AG04449 (cell line): ENCODE measurements at places on chromosomes 13 and 19.

DNA sequence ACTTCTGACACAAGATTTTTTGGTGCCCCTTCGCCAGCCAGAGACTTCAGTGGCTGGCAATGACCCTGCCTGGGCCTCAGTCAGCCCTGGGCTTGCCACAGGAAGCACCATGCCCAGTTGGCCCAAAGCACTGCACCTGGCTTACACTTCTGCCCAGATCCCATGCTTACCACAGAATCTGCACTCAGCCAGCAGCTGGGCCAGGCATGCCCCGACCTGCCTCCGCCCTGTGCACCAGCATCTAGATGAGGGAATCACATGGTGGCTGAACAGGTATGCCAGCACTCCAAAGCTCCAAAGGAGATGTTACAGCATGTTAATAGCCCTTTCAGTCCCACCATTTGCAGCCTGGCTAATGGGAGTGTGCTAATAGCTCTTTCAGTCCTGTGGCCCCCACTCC, 690.9 kb downstream of the SLITRK6 start:
- DNase-seq, result no peak

DNA sequence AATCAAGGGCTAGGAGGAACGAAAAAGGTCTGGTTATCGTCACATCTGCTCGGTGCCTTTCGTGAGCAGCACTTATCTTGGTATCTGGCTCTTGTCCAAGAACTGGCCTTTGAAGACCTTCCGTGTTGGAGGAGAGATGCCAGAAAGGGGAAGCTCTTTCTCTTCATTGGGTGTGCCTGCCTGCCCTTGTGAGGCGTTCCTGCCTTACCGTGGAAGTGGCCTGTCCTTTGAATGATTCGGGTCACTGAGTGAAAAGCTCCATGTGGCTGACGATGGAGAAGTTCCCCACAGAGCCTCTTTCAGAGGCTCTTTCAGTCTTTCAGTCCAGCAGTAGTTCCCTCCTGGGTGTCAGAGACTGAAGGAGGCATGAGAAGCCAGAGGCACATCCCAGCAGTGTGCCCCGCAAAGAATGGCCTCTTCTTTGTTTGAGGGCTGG, 121.5 kb upstream of the SLC10A2 start:
- no peak for DNase-seq

- DNase-seq, result no peak
Observed at GRCh38 chr13:26184791-26185250, 37.3 kb downstream of the RNF6 start.

DNA sequence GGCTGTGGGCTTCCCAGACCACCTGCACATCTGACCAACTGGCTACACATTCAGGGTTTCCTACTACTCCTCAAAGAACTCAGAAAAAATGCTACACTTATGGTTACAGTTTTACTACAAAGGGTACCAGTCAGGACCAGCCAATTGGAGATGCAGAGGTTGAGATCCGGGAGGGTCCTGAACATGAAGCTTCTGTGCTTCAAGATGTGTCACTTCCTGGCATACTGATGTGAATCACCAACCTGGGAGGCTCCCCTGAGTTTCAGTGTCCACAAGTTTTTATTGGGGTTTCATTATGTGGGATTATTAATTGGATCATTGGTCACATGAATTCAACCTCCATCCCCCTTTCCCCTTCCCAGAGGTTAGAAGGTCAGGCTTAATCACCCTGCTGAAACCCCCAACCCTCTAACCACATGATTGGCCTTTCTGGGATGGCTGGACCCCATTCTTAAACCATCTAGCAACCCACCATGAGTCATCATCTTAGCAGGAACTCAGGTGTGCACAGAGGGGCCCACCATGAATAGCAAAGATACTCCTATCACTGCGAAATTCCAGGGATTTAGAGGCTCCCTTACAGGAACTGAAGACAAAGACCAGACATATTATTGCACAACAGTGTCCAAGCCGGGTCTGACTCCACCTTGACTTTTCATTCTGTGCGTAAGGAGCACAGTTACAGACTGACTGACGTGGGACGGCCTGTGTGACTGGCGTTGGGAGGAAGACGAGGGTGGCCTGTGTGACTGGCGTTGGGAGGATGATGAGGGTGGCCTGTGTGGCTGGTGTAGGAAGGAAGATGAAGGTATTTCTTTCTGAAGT, 90.7 kb downstream of the ATP8A2 start:
- no peak for DNase-seq

- DNase-seq, result no peak
Observed at GRCh38 chr13:49833402-49833801, 40.9 kb upstream of the KPNA3 start.

DNA sequence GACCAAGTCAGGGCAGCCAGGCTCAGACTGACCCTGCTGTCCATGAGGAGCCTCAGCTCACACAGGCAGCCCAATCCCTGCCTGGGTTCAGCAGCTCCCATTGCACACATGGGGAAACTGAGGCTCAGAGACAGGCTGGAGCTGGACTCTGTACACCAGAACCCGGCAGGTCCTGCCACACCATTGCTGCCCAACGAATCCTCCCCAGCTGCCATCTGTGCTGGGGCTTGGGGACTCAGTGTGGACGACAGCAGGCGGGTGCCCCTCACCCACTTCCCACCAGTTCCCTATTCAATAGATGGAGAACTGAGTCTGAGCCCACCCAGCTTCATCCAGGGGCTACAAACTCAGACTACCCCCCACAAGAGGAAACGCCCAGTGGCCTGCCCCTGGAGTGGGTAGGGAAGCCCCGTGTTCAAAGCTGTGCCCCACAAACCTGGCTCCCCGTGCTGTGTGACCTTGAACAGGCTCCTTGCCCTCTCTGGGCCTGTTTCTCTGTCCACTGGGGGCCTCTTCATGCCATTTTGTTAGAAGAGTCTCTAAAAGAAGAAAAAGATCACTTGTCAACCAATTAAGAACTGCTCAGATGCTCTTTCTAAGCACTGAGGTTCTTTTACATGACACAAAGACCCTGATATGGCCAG, 50.8 kb downstream of the AP1M1 start:
- DNase-seq, result no peak

GRCh38 chr13:41563341-41563983, 106.1 kb downstream of the RGCC start:
- DNase-seq, result no peak

DNA sequence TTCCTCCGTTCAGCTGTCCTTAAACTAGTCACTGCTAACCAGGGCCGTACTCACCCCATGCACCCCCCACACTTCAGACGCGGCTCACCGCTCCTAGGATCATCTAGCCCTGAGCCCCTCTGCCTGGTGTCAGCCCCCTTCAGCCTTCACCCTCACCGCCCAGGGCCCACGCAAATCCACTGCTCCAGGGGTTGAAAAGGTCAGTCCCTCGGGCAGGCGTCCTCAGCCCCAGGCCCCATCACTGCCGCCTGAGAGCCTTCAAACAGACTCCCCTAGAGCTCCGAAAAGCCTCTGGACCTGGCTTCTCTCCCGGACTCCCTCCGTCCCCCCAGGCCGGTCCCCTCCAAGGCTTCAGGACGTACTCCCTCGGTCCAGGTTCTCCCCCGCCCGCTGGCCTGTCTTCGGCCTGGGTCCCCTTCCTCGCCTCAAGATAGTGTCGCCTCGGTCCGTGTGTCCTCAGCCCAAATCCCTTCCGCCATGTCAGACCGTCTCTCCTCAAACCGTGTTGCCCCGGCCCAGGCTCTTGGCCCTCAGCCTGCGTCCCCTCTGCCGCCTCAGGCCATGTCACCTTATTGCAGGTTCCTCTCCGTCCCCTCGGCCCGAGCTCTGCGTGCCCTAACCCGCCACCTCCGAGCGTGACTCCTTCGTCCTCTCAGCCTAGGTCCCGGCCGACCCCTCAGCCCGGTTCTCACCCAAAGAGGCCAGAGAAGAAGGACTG, 553 bp downstream of the NAPA start:
- no peak for DNase-seq

GRCh38 chr13:93230261-93230855, 3.8 kb downstream of the GPC6 start:
- DNase-seq, result no peak

DNA sequence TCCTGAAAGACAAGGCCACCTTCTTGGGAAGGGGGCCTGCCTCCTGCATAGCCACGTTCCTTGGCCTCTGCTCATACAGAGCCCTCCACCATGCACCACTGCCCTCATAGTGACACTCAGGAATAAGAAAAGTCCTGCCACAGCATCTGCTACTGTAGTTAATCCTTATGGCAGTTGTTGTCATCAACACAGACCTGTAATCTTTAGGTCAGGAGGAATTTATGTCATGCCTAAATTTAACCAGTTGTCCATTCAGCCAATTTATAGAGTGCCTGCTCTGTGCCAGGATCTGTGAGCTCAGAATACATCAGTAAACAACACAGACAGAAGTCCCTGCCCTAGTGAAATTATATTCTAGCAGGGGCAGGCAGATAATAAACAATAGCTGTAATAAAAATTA, 44.4 kb downstream of the FAM124A start:
- no peak for DNase-seq

DNA sequence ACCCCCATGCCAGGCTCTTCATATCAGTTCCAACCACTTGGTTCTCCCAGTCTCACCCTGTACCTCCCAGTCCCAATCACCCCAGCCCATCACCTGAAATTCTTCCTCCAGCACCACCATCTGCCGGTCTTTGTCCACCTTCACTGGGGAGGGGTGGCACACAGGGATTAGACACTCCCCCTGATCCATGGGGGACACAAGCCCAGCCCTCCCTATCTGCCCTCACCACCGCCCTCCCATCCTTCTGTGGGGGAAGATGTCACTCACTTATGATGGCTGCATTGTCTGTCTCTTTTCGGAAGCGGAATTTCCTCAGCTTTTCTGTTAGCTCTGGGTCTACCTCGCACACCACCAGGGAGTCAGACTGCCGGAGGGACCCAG, 685 bp downstream of the GMFG start:
- no peak for DNase-seq

GRCh38 chr13:45296259-45296658, 44.7 kb downstream of the TPT1 start:
- DNase-seq, result no peak

DNA sequence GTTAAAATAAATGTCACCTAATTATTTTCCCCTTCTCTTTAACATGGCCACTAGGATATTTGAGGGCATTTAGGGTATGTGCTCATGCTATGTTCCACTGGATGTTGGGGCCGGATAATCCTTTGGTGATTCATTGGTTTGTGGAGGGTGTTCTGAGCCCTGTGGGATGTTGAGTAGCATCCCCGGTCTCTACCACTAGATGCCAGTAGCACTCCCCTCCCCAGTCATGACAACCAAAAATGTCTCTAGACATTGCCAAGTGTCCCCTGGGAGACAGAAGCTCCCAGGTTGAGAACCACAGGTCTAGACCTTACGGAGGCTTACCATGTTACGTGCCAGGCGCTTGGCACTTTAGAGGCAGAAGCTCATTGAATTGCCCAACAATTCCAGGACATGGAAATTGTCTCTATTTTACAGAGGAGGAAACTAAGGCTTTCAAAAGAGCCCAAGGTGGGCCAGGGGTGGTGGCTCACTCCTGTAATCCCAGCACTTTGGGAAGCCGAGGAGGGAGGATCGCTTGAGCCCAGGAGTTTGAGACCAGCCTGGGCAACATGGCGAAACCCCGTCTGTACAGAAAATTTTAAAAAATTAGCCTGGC, 14.1 kb downstream of the SHANK1 start:
- DNase-seq, result no peak

- no peak for DNase-seq
Observed at GRCh38 chr13:80132741-80133601, 208.0 kb downstream of the SPRY2 start.

DNA sequence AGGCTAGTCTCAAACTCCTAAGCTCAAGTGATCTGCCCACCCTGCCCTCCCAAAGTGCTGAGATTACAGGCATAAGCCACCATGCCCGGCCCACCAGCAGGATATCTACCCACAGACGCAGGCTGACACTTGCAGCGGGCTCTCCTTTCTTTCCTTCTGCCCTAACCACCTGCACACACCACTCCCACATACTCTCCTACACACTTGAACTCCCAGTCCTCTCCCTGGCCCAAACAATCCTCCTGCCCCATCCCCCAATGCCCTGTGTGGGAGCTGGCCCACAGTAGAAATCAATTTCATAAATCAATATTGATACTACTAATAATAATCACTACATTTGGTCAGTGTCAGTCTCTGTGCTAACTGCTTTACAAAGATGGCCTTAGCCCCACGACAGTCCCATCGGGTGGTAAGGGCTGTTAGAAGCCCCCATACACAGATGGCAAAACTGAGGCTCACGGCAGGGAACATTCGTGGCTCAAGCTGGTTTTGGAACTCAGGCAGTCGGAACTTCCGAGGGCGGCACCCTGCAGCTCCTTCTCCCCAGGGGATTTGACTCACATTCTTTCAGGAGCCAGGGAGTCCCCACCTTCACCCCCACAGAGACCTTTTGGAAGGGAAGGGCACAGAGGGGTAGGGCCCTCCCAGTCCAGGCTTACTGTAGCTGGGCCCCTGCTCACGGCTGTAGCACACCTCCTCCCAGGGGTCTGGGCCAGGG, 3.4 kb upstream of the DPF1 start:
- no peak for DNase-seq

DNA sequence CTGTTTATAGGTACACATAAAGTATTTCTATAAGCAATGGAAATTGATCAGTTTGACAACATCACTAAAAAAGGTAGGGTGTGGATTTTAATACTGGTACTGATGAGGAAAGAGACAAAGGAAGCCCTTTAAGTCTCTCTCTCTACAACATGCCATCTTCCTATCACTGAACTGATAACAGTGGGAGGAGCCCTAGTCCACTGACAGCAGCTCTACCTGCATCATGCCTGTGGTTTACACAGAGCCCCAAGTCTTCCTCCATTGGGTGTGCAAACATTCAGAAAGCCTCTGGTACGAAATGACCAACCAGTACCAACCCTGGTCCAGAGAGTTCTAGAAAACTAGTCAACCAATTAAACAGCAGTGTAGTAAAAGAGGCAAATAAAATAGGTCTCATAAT, 53.4 kb downstream of the KLF12 start:
- no peak for DNase-seq

GRCh38 chr19:49441210-49441959, at the start of gene SLC17A7:
TSS of gene SLC17A7 (minus strand) at chr19:49441527. CDS start at chr19:49441379, 148 bp downstream.
- no peak for DNase-seq

DNA sequence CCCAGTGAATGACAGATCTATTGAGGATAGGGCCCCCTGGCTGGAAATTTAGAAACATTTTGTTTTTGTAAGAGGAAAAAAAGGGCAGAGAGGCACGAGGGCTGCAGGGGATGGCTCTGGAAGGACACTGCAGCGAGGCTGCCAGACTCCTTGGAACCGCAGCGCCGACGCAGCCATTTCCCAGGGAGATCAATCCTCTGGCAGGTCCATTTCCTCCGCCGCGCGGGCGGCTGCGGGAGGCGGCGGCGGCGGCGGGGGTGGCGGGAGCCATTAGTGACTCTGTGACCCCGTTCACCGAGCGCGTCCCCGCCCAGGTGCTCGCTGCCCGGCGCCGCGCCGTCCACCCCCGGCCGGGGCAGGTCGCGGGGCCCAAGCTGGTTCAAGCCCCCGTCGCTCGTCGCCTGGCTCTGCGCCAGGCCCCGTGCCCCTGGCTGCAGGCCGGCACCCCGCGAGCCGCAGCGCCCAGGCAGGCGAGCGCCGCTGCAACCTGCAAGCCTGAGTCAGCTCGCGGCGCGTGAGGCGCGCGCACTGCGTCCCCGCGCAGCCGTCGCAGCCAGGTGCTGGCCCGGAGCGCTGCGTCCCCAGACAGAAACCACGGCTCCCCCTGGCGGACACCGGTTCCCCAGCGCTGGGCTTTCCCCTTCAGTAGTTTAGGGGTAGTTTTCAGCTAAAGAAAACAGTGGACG, 192.6 kb downstream of the KATNAL1 start:
- no peak for DNase-seq

- no peak for DNase-seq
Observed at GRCh38 chr13:20438801-20439200, 86.9 kb downstream of the CRYL1 start.
